ENCODE measurements at places on chromosomes 5 and 9.

DNA sequence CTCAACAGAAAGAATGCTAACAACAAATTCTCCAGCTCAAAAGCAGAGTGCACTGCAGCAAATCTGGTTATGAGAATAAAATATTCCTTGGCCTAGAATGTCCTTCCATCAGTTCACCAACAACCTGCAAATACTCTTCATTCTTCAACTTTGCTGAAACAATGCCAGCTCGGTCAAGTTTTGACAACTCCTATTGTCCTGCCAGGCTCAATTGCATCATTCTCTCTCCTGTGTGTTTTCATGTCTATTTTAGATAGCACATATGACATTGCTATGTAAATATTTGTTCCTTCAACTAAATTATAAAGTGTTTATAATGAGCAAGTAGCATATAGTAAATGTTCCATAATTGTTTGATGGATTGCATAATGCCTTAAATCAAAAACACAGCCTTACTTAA lies 463.8 kb downstream of the TLE1 start:
- DNase-seq = no peak

GRCh38 chr5:43683884-43684471 lies 81.0 kb downstream of the NNT start:
- DNase-seq = no peak

DNA sequence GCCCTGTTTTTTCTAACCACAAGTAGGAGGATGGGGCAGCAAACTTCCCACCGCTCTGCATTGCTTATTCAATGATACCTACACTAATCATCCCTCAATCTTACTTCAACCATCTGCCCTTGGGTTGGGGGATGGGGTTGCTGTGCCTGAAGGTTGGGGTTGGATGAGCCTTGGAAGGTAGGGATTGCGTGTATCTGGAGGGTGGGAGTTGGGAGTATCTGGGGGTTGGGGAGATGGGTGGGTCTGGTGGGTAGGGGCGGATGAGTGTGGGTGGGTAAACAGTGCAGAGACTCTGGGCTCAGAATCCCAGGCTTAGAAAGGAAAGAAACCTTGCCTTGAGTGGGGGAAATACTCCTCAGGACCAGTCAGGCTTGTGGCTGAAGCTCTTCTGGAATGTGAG lies 467.4 kb downstream of the DIRAS2 start:
- DNase-seq = no peak

DNA sequence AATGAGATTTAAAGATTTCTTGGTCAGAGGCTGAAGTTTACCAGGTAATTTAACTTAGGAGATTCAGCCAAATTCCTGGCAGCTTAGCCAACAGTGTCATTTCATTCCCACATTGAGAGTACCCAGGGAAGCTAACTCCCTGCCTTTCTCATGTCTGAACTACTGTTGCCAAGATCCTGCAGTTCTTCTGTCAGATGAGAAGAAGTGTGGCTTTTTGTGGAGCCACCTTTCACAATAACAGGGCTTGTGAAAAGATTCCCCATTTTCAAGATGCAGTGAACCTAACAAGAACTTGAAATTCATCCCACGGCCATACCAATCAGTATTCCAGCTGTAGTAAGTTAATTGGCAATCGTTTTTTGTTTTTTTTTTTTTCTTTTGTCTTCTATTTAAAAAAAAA lies 176.4 kb downstream of the XRCC4 start:
- no peak for DNase-seq

GRCh38 chr9:135757356-135757755 lies 55.4 kb downstream of the KCNT1 start:
- DNase-seq = no peak

Data from CD4-positive, alpha-beta T cell treated with Interleukin-15 for 4 hours (primary cell).